Omental fat pad (tissue), 4 donors: ENCODE measurements at places on chromosomes 1 and 21. TPM values are rescaled to one million over a fixed set of nuclear protein-coding genes. Genes with fewer than 3 reads are reported as not detected.

ATPAF1 gene
- total RNA-seq, result 33.1 TPM

GRCh38 chr1:58584082-58584895, 7.2 kb upstream of the TACSTD2 start:
- DNase-seq, result no peak

SNIP1 gene
- 12.6 TPM for total RNA-seq

KRTAP21-2 gene
- total RNA-seq, result not detected

LRRC3 gene
- total RNA-seq, result 1.4 TPM

- no peak for DNase-seq
Observed at GRCh38 chr21:44946254-44947041, 6.6 kb downstream of the SLX9 start.

DNA sequence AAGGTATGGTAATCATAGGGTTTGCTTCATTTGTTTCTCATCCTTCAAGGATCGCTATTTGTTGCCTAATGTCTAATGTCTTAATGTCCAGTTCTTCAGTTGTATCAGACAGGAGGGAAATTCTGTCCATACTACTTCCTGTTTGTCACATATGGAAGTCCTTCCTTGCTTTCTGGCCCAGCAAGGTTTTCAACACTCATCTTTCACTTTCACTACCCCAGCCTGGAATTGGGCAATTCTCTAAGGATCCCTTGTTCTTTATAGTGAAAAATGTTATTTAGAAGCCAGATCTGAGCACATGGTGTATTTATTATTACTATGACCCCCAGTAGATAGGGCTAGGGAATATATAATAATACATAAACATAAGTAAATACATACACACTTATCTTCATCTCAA, 50.6 kb upstream of the SLC35A3 start:
- no peak for DNase-seq

- no peak for DNase-seq
Observed at GRCh38 chr1:98393719-98394118, 267.8 kb upstream of the SNX7 start.

ARHGEF10L gene
- total RNA-seq, result 46.2 TPM

DNA sequence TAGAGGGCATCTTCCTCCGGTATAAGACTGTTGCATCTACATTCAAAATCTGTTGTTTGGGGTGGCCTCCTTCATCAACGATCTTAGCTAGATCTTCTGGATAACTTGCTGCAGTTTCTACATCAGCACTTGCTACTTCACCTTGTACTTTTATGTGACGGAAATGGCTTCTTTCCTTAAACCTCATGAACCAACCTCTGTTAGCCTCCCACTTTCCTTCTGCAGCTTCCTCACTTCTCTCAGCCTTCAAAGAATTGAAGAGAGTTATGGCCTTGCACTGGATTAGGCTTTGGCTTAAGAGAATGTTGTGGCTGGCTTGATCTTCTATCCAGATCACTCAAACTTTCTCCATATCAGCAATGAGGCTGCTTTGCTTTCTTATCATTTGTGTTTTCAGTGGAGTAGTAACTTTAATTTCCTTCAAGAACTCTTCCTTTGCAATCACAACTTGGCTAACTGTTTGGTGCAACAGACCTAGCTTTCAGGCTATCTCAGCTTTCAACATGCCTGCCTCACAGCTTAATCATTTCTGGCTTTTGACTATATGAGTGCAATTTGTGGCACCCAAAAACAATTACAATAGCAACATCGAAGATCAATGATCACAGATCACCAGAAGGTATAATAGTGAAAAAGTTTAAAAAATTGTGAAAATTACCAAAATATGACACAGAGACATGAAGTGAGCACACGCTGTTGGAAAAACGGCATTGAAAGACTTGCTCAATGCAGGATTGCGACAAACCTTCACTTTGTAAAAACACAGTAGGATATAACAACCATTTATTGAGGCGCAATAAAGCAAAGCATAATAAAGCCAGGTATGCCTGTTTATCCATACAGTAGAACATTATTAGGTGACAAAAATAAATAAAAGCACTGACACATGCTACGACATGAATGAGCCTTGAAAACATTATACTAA, 56.7 kb upstream of the GFI1 start:
- no peak for DNase-seq

GPR25 gene
- total RNA-seq, result not detected

GRCh38 chr1:76901158-76901767, 34.0 kb downstream of the ST6GALNAC5 start:
- DNase-seq, result no peak

CFAP107 gene
- total RNA-seq, result not detected

DNA sequence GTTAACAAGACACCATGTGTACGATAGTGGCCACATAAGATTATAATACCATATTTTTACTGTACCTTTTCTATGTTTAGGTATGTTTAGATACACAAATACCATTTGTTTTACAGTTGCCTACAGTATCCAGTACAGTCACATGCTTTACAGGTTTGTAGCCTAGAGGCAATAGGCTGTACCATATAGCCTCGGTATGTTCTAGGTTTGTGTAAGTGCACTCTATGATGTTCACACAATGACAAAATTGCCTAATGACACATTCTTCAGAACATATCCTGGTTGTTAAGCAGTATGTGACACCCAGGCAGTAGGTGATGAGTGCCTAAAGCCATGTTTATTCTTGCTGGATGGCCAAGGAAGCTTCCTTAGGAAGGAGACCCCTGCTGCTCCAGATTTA, 111.8 kb downstream of the PAPPA2 start:
- no peak for DNase-seq

DNA sequence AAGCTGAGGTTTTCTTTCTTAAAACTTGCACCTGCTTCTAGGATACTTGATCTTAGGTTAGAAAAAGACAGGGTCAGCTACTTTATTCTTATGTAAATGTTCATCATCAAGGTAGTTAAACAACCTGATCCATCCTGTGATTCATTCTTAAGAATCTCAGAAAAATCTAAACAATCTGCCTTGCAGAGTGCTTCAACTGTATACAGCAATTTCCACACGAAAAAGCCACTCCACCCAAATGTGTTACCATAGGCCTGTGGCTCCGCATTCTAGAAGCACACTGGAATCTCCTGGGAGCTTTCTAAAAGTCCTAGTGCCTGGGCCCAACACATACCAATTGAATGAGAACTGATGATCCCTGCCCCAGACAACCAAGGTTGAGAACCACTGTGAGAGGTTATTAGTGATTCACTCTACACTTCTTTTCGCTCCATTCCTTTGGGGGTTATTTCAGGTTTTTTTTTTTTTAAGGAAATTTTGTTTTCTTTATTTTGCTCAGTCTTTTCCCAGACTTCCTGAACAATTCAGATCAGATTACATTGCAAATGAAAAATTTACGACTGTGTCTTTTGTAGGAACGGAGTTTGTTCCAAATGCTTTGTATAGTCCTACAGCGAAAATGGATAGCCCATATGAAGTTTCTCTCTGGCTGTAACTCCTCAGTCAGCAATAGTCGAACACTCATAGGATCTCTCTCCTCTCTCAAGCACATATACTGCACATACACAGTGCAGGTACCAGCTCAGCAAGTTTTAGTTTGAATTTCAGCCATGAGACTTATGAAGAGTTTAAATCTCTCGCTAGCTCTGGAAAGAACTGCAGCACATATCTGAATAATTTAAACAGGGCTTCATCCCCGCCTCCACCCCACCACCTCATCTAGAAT, 16.1 kb downstream of the SMYD2 start:
- DNase-seq, result no peak

- DNase-seq, result no peak
Observed at GRCh38 chr1:40620150-40620549, 45.3 kb downstream of the RIMS3 start.
